ENCODE measurements at places on chromosomes 1 and 21.

DNA sequence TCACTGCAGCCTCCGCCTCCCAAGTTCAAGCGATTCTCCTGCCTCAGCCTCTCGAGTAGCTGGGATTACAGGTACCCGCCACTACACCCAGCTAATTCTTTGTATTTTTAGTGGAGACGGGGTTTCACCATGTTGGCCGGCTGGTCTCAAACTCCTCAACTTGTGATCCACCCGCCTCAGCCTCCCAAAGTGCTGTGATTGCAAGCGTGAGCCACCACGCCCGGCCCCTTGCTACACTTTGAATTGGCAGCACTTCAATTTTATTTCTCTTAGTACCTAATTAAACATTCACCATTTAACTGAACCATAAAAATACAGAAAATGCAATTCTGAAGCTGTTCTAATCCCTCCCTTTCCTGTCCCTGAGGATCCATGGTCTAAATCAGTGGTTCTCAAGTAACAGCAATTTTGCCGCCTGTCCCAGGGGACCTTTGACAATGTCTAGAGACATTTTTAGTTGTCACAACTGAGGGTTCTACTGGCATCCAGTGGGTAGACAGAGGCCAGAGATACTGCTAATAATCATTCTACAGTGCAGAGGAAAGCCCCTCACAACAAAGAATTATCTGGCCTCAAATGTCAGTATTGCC is 4.3 kb upstream of the BCL2L15 start:
- DNase-seq = no peak

DNA sequence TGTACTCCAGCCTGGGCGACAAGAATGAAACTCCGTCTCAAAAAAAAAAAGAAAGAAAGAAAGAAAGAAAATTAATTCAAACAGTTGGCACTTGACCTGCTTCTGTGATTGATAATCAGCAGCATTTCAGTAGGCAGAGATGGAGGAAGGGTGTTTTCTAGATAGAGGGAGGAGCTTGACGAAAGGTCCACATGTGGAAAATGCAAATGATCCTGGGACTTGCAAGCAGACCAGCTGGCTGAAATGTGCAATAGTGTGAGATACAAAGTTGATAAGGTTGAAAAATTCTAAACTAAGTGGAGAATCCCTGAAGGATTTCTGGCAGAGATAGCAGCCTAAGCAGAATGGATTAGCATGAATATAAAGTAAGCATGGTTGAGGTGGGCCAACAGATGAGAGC is 4.2 kb downstream of the ELAPOR1 start:
- DNase-seq = no peak

DNA sequence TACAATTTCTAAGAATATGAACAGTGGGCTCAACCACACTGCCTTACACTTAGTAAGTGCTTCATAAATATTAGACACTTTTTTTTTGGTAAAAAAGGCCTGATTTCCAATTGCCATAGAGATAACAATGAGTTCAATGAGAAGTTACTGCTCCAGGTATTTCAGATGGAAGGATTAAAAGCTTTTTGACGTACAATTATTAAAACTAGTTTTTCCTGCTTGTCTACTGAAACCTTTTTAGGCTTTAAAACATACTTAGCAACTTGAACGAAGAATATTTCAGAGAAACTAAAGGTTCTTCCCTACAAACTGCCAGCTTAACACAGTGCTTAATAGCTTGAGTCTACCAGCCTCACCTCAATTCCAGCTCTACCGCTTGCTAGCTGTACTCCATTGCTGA is 43.7 kb downstream of the TRIT1 start:
- no peak for DNase-seq

DNA sequence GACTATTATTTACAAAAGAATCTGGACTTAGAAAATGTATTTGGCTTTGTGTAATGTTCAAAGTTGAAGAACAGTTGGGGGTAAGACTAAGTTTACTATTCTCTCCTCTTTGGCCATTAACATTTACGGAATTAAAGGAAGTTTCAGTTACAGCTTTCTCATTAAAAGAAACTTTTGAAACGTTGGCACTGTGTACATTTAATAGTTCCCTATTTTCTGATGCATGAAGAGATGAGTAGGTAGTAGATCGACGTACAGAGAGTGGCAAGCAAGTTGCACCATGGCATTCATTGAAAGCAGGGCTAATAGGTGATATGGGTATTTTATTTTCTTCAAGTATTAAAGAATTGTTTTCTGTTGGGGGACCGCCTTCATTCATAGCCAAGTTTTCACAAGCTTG is 3.2 kb downstream of the ASPM start:
- DNase-seq = no peak

DNA sequence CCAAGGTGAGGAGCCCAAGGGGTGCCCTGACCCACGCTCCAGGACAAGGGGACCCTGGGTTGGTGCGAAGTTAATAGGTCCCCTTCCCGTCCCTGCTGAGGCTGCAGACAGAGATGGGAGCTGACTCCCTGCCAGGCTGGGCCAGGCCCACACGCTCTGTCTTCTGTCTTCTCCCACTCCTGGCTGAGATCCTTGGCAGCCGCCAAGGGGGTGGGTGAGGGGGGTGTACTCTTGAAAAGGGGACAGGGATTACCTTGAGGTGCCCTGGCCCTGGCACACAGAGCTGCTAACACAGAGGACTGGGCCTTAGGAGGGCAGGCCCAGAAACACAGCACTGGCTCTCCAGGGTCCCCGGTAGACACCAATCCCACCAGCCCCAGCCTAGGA is 11.0 kb upstream of the CTRC start:
- DNase-seq = no peak

- no peak for DNase-seq
Measured at GRCh38 chr1:224219612-224220059, 36.6 kb downstream of the DEGS1 start.

DNA sequence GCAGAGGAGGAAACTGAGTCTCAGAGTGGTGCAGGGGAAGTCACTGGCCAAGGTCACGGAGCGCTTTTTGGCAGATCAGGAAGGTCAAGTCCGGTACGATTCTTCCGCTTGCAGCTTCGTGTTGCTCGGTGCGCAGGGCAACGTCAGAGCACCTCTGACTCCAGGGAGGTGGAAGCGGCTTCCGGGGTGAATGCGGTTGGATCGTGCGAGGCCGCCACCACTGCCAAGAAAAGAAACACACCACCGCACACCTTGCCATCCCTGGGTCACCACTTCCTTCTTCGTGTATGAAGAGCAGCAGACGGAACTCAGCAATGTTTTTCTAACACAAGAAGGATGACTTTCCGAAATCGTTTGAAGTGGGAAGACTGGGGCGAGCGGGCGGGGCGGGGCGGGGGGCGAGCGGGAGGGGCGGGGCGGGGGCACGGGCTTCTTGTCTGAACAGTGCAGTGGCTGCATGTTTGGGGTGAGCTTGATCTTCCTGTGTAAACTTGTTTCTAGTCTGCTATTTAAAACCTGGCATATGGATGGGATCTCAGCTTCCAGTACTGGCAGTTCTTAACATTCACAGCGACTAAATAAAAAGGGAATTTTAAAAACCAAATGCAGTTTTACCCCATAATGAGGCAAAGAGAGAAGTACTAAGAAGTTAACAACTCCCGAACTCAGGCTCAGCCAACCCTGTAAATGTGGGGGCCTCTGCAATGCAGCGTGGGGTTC is 300.0 kb downstream of the RRAGC start:
- DNase-seq = no peak

DNA sequence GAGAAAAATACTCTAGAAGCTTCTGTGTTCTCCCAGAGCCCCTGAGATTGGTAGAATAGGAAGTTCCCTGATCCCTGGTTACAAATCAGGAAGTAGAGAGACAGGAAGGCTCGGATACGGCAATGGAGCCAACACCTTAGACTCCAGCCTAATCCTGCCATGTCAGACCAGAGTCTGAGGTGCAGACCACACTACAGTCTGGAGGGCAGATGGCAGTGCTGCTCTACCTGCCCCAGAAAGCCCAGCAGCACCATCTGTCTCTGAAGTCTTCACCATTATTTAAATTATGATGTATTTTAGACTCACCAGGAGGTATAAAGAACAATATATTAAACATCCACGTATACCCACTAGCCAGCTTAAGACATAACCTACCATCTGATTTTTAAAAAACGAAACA is 93.0 kb downstream of the MTR start:
- DNase-seq = no peak

DNA sequence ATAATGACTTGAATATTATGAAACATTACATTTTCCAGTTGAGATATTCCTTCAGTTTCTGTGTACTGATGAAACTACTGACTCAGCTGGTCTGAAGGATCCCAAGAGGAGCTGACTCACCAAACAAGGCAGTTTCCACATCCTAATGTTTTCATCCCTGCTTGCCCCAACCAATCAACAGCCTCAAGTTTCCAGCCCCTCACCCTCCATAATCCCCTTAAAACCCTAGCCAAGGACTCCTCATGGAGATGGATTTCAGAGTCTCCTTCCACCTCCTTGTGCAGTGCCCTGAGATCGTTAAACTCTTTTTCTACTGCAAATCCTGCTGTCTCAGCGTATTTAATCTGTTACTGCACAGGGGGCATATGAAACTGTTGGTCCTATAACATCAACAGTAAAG is 83.1 kb upstream of the HAO2 start:
- peak; percentile 47 for DNase-seq

DNA sequence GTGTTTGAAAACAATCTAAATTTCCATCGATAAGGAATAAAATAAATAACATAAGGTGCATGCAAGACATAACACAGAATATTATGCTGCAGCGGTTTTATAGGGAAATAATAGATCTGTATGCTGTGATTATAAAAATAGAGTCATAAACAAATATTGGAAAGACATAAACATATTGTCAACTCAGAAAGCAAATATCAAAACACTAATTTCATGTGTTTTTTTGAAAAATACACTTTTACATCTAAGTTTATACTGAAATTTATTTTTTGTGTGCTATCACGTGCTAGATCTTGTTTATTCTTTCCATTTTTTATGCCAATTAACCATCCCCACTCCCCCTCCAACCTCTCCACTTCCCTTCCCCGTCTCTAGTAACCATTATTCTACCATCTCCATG is 9.4 kb downstream of the OR6K3 start:
- DNase-seq = no peak

GRCh38 chr1:230976825-230977747 is 1.6 kb downstream of the TTC13 start:
- DNase-seq = no peak

GRCh38 chr21:45962531-45963231 is 18.9 kb upstream of the COL6A1 start:
- DNase-seq = no peak

GRCh38 chr1:36894824-36895223 is 139.5 kb downstream of the GRIK3 start:
- no peak for DNase-seq

DNA sequence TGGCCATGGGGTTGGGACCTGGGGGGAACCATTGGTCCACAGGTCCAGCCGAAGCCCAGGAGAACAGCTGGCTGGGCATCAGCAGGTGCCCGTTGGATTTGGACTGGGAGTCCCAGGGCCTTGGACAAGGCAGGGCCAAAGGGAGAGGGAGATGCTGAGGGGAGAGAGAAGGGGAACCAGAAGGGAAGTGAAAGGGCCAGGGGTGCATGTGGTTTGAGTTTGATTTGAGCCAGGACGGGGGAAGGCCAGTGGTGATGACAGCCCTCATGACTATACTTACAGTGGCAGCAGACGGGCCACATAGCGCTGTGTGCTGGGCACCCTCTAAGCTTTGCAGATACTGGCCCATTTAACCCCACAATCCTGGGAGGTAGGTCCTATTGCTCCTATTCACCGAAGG is 18.8 kb downstream of the AGRN start:
- DNase-seq = no peak

Data from AG04449 (cell line).